ENCODE measurements at places on chromosomes 2 and 18.

GRCh38 chr18:14085770-14086457, 46.3 kb downstream of the ZNF519 start:
- no peak for DNase-seq

GRCh38 chr2:104859766-104860450, 6.0 kb downstream of the POU3F3 start:
- peak; percentile 24 for DNase-seq

GRCh38 chr18:74171910-74172606, 23.7 kb downstream of the TIMM21 start:
- no peak for DNase-seq

GRCh38 chr2:73564986-73565385, 77.2 kb downstream of the NAT8 start:
- peak; percentile 5 for DNase-seq

- DNase-seq, result no peak
These were observed 39.4 kb upstream of the NCKAP5 start for GRCh38 chr2:133607679-133608078.

- no peak for DNase-seq
These were observed 19.1 kb upstream of the RBM44 start for GRCh38 chr2:237779521-237779920.

Data from GM23338 (cell line).